ENCODE measurements at places on chromosomes 5 and 9. TPM values are rescaled to one million over a fixed set of nuclear protein-coding genes. Genes with fewer than 3 reads are reported as not detected.
A peak's percentile ranks its signal among the peaks of the same experiment; 100 is the strongest.

CDKN2B-AS1 gene
- 2.3 TPM for polyA plus RNA-seq

TMOD1 gene
- polyA plus RNA-seq, result 0.04 TPM

GDF9 gene
- 0.33 TPM for polyA plus RNA-seq

GCNT4 gene
- 0.26 TPM for polyA plus RNA-seq

TOR4A gene
- polyA plus RNA-seq, result 16.4 TPM

TMC1 gene
- not detected for polyA plus RNA-seq

NOP16 gene
- polyA plus RNA-seq, result 43.3 TPM

DNA sequence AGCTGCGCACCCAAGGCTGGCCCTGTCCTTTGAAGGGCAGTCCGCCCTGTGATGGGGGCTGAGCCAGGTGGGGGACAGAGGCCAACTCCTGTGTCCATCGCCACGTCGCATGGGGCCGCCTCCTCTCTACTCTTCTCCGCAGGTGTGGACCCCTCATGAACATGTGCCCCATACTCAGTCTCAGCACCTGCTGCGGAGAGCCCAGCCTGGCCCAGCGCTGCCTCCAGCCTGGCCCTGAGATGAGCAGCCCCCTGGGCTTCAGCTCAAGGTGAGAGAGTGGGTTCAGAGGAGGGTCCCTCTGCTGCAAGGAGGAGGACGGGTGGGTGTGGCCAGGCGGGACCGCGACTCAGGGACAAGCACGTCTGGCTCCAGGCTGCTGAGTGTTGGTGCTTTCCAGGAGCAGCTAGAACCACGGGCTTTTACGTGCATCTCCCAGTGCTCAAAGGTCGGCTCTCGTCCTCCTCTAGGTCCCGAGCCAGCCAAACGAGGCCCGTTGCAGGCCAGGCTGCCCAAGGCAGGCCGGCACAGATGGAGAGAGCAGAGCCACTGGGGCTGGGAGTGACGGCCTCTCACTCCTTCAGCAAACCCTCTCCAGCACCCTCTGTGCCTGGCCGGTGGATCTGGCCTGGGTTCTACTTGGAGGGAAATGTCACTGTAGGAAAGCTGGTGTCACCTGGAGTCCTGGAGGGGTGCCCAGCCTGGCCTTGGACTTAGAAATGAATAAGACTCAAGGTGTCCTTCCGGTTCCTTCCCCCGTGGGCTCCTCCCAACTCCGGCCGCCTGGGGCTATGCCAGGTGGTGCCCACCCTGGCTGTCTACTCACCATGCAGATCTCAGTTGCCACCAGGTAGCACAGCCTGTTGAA lies 48.9 kb upstream of the RNF130 start:
- no peak for DNase-seq

DNA sequence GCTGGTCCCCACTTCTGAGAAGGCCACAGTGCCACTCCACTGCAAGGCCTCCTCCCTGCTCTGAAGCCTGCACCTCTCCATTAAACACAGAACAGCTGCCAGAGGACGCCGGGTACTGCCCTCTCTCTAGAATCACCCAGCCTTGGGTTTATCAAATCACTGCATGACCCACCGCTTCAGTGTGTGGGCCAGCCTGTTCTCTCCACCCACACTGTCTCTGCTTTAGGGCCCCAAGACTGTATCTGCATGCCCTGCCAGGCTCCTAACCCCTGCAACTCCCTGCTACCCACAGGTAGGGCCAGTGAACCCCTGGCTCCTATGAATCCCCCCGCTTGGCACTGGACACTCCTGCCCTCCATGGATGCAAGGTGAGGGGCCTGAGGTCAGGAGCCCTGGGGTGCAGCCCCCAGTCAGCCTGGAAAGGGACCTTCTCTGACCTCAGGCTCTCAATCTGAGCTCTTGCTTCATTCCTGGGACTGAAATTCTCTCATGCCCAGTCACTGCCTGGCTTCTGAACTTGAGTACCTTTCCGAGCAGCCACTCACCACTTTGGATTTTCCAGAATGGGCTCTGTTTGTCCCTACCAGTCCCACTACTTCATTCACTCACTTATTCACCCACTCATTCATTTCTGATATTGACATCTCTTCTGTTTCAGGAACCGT lies 206.3 kb downstream of the GABBR2 start:
- no peak for DNase-seq

- DNase-seq, result no peak
These were observed 317.2 kb upstream of the GRAMD2B start for GRCh38 chr5:126106029-126106428.

DNA sequence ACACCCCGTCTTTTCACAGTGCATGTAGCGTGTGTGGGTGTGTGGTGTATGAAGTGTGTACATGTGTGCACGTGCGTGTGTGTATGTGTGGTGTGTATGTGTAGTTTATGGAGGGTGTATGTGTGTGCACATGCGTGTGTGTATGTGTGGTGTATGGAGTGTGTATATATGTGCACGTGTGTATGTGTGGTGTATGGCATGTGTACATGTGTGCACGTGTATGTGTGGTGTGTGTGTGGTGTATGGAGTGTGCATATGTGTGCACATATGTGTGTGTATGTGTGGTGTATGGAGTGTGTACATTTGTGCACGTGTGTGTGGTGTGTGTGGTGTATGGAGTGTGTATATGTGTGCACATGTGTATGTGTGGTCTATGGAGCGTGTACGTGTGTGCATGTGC lies 13.2 kb downstream of the MYMK start:
- no peak for DNase-seq

DNA sequence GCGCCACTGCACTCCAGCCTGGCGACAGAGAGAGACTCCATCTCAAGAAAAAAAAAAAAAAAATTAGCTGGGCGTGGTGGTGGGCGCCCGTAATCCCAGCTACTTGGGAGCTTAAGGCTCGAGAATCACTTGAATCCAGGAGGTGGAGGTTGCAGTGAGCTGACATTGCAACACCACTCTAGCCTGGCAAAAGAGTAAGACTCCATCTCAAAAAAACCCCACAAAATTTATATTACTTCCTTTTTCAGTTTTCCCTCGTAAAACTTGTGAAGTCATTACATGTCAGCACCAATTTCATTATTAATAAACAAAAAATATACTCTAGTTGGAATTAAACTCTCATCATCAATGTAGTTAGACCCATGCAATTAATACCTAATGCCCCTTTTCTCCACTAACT lies 43.9 kb downstream of the SHLD3 start:
- DNase-seq, result no peak

GRCh38 chr5:113029614-113030013 lies 53.0 kb downstream of the DCP2 start:
- DNase-seq, result no peak

- DNase-seq, result peak; percentile 23
These were observed 46.9 kb downstream of the ACTBL2 start for GRCh38 chr5:57435701-57436134.

DNA sequence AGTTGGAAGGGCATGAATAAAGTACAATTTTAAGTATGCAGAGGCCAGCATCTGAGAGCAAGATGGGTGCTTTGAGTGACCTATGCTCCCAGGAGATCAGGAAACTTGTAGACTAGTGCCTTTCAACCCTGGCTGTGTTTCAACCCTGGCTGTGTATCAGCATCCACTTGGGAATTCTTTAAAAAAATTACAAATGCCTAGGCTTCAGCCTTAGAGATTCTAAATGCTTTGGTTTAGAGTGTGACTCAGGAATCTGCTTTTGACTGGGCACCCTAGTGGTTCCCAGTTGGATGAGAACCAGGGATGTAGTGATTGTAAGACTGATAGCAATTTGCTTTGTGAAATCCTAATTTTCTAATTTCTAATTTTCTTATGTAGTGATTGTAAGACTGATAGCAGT lies 65.6 kb downstream of the RALGPS1 start:
- no peak for DNase-seq

DNA sequence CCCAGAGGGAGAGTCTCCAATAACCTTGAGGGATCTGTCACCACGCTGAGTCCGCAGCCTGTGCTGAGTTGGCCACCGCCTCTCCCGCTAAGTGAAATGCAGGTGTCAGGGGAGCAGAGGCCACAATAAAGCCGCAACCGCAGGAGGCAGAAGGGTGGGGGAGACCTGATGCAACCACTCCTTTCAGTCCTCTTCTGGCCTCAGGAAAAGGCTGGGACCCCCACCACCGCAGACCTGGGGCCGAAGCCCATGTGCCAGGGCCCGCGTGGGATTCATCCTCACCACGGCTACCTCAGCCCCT lies 576 bp downstream of the MAP1B start:
- DNase-seq, result no peak

GRCh38 chr9:119416793-119417192 lies 47.6 kb upstream of the BRINP1 start:
- DNase-seq, result no peak

GRCh38 chr9:26375448-26375847 lies 517.2 kb downstream of the CAAP1 start:
- no peak for DNase-seq

DNA sequence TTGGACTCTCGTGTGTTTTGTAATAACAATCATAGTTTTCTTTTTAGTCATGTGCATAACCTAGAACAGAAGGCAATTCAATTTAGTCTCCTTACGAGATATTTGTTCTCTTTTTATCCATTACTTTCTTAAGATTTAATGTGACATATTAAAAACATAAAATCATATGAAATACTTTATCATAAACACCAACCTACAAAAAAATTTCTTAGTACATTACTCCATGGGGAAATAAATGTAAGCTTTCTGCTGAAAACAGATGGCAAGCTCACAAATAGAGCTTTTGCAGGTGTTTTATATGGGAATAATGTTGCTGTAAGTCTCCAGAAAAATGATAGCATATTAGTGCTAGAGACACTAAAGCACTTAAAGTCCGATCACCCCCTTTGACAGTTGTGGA lies 1035.2 kb upstream of the ARRDC3 start:
- no peak for DNase-seq

DNA sequence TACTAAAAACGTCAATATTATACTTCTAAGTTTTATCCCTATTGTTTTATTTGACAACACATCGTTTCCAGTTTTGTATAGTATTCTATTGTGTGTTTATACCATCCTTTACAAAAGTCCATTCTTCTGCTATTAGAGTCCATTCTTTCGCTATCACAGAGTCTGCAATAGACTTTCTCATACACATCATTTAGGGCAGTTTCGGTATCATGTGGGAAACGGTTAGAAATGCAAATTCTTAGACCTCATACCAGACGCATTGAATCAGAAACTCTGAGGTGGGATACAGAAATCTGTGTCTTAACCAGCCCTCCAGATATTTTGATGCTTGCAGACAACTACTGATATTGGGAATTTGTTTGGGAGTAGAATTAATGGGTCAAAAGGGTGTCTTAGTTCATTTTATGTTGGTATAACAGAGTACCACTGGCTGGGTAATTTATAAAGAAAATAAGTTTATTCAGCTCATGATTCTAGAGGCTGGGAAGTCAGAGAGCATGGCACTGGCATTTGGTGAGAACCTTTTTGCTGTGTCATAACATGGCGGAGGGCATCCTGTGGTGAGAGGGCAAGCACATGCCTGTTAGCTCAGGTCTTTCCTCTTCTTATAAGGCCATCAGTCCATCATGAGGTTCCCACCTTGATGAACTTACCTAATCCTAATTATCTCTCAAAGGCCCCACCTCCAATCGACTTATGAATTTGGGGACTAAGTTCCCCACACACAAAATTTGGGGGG lies 21.1 kb downstream of the CARTPT start:
- no peak for DNase-seq

GRCh38 chr9:42388146-42388690 lies 204.8 kb downstream of the SPATA31A6 start:
- DNase-seq, result no peak

- peak; percentile 95 for DNase-seq
These were observed at the start of gene PFDN1 for GRCh38 chr5:140302786-140303639. PFDN1 (minus strand) TSS chr5:140303101; CDS start chr5:140303073, 28 bp downstream.

- peak; percentile 37 for DNase-seq
These were observed 12.5 kb upstream of the SLC36A3 start for GRCh38 chr5:151315998-151316597.

GRCh38 chr5:8413975-8414374 lies 545.0 kb downstream of the MTRR start:
- no peak for DNase-seq

- DNase-seq, result no peak
These were observed 169.0 kb downstream of the SYK start for GRCh38 chr9:90970608-90971007.
